Smooth muscle cell of bladder (primary cell): ENCODE measurements at places on chromosomes 5 and 9. TPM values are rescaled to one million over a fixed set of nuclear protein-coding genes. Genes with fewer than 3 reads are reported as not detected.

The THBS4 gene
- total RNA-seq, result 1.1 and 3.2 TPM in 2 replicates

The FST gene
- total RNA-seq, result 68.3 and 70.4 TPM in 2 replicates

The SPINK4 gene
- 0.74 and 2.6 TPM in 2 replicates for total RNA-seq

The ACTBL2 gene
- total RNA-seq, result 1.1 and 3.0 TPM in 2 replicates

The BNC2 gene
- 27.5 and 27.6 TPM in 2 replicates for total RNA-seq

The RALGPS1 gene
- total RNA-seq, result 1.7 and 2.0 TPM in 2 replicates

The ARSI gene
- 22.2 and 26.8 TPM in 2 replicates for total RNA-seq

The TMC1 gene
- total RNA-seq, result 0.18 and 0.43 TPM in 2 replicates

The IFNA13 gene
- not detected in 2 replicates for total RNA-seq

The ANP32B gene
- total RNA-seq, result 7.8 and 10.2 TPM in 2 replicates

The CNTLN gene
- 8.0 and 9.7 TPM in 2 replicates for total RNA-seq

The RMRP gene
- 28,356 and 90,129 TPM in 2 replicates for total RNA-seq

The C5orf63 gene
- 1.3 and 3.7 TPM in 2 replicates for total RNA-seq

The CFAP157 gene
- total RNA-seq, result under 0.01 and 0.09 TPM in 2 replicates

The PCDHB2 gene
- total RNA-seq, result 1.6 and 1.8 TPM in 2 replicates

The CLK4 gene
- total RNA-seq, result 25.0 and 27.8 TPM in 2 replicates

The PCDHB7 gene
- 0.18 and 0.71 TPM in 2 replicates for total RNA-seq

The HRCT1 gene
- 0.14 and 0.28 TPM in 2 replicates for total RNA-seq

The PCDHB3 gene
- 0.55 and 0.57 TPM in 2 replicates for total RNA-seq

The FAXDC2 gene
- total RNA-seq, result 5.1 and 6.0 TPM in 2 replicates

The WNT8A gene
- not detected in 2 replicates for total RNA-seq

The SMIM33 gene
- not detected in 2 replicates for total RNA-seq

The GARIN3 gene
- not detected in 2 replicates for total RNA-seq

The ENTPD2 gene
- total RNA-seq, result not detected in 2 replicates

The SHC3 gene
- 21.6 and 24.0 TPM in 2 replicates for total RNA-seq

The LCNL1 gene
- 0.57 and 3.4 TPM in 2 replicates for total RNA-seq

The GFM2 gene
- total RNA-seq, result 30.7 and 36.0 TPM in 2 replicates

The HAPLN1 gene
- total RNA-seq, result 0.28 and 0.55 TPM in 2 replicates

The ARHGEF37 gene
- 0.57 and 2.4 TPM in 2 replicates for total RNA-seq

The ZNF354C gene
- 6.7 and 7.7 TPM in 2 replicates for total RNA-seq

The NLN gene
- 18.8 and 18.9 TPM in 2 replicates for total RNA-seq

The SUSD3 gene
- 1.1 and 1.6 TPM in 2 replicates for total RNA-seq

The TOR1B gene
- 22.3 and 28.2 TPM in 2 replicates for total RNA-seq

The SLC22A5 gene
- 4.3 and 5.5 TPM in 2 replicates for total RNA-seq

The PDE4D gene
- total RNA-seq, result 40.8 and 64.1 TPM in 2 replicates

The TCOF1 gene
- 7.8 and 10.4 TPM in 2 replicates for total RNA-seq

The OTP gene
- total RNA-seq, result not detected in 2 replicates

The OR1L1 gene
- total RNA-seq, result not detected in 2 replicates

The TMEM252 gene
- total RNA-seq, result not detected in 2 replicates

The DDX4 gene
- total RNA-seq, result not detected in 2 replicates

The IFNK gene
- total RNA-seq, result not detected in 2 replicates

The SPARC gene
- 1,301 and 3,185 TPM in 2 replicates for total RNA-seq

The GABRA1 gene
- total RNA-seq, result not detected in 2 replicates

The PCDHGA2 gene
- 2.7 and 2.8 TPM in 2 replicates for total RNA-seq

The ADGRD2 gene
- not detected in 2 replicates for total RNA-seq
